ENCODE measurements at places on chromosomes 3 and 15.

DNA sequence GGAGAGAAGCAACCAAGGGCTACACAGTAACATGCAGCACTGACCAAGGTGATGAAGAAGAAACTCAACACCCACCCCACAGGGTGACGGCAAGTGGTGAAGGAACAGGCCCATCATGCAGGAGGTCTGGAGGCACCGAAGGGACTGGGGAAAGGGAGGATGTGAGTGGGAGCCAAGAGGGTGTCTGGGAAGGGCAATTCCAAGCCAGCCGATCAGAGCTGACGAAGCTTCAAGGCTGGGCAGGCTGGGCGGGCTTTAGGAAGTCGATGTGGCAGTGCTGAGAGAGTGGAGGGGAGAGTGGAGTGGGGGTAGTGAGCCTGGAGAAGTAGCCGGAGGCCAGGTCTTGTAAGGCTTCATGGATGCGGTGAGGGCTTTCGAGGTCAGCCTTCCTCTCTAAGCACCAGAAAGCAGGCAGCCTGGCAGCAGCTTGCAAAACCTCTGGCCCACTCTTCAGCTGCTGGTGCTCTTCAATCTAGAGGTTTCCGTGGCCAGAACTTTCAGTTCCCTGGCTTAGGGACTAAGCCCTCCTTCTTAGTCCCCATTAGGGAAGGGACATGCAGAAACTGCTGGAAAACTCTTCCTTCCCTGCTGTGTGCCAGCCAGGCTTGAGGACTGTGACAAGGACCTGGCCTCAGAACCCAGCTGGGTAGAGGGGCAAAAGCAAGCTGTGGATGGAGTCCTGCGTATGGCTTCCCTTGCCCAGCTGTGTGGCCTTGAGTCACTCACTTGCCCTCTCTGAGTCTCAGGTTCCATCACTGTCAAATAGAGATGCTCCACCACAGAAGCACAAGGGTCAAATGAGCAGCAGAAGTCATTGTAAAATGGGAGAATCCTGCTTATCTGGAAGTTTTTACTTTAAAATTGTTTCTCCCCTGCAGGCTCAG is 72.1 kb downstream of the TLE3 start:
- DNase-seq: no peak

- DNase-seq: no peak
These were observed 11.7 kb downstream of the SHOX2 start for GRCh38 chr3:158094235-158095110.

DNA sequence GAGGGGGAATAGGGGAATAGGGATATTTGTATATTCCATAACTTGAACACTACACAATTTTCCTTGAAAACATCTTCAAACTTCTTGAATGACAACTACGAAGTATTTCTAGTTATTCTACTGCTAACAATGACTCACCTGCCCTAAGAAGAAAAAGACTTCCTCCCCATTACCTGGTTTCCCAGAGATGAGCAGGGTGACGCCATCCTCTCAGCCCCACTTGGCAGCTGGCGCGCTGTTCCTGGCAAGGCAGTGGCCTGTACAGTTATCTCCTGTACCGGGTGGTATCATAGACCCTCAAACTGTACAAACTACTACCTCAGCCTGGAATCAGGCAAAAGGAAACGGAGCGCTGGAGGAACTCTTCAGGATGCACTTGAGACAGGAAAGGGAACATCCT is 10.4 kb downstream of the WDR82 start:
- DNase-seq: no peak

DNA sequence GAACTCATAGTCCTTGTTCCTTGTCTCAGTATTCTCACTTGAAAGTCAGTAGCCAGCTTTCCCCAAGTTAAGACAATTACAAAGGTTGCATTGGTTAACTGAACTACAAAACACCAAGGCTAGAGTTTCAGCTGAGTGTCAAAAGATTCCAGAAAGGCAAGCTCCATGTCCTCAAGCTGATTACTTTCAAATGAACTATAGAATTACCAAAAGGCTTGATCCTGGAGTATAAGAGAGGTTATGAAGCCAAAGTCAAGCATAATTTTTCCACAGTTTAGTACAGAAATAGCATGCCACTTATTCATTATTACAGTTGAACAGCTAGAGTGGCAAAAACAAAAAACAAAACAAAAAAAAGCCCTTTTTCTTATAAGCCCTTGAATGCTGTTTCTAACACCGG is 51.9 kb downstream of the ZBTB20 start:
- DNase-seq: no peak

GRCh38 chr3:1350885-1351284 is 258.1 kb downstream of the CNTN6 start:
- no peak for DNase-seq
